ENCODE measurements at places on chromosomes 7 and 10.
A peak's percentile ranks its signal among the peaks of the same experiment; 100 is the strongest.

DNA sequence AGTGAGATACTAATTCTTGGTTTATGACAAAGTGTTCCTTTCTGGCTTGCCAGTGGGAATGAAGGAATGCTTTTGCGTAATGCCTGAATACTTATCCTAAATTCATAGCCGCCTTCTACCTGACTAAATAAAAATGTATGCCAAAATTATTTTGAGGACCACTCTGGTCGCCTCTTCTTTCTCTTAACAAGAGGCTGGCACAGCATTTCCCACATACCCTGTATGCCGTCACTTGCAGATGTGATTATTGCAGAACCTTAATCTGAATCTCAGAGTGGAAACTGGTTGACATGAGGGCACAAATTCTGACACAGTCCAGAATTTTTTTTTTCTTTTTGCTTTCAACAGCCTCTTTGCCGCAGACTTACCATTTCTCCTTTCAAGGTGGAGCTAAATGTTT lies 124.6 kb upstream of the GLCCI1 start:
- no peak for DNase-seq

- DNase-seq: peak; percentile 13
These were observed 178.0 kb downstream of the JAZF1 start for GRCh38 chr7:28002638-28003037.

DNA sequence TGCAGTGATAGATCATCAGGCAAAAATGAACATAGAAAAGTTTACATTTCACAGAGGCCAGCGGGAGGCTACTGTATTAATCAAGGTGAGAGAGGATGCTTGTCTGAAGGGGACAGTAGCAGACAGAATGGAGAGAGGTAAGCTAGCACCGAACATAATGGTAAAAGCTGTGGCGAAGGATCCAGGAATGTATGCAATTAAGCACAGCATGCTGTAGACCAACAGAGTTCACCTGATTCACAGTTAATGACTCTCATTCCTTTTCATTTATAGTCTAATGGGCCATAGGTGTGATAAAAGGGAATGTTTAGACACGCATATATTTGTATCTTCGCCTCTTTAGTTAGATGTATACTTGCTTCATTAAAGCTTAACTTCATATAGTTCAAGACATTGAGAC lies 150.9 kb upstream of the MBL2 start:
- no peak for DNase-seq

GRCh38 chr10:96846926-96847325 lies 14.8 kb downstream of the LCOR start:
- no peak for DNase-seq

DNA sequence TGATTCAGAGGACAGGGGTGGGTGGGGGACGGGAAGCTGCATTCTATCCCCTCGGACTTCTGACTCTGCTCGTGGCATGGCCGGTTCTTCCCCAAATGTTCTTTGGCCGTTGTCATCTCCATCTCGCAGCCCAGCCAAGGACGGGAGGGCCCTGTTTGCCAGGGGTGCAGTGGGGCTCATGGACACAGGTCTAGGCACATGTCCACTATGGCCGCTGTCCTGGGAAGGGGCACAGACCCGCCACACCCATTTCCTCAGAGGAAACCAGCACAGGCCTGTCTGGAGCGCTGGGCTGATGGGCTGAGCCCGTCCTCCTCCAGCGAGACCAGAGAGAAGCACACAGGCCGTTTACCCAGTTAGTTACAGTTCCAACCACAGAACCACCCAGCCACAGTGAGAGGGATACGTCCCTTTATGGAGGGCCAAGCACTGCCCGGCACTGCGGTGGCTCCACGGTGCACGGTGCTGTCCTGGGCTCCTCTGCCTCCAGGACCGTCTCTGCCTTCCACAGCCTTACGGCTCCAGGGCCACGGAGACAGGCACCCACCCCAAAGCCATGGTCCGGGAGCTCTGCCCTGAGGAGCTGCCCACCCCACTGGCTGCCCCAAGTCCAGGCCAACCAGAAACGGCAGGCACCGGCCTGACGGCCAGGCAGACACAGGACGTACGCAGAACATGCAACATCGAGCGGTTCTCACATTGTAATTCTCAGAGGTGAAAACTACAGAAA lies 20.2 kb downstream of the DPYSL4 start:
- no peak for DNase-seq

GRCh38 chr7:888081-889024 lies 12.0 kb downstream of the GET4 start:
- DNase-seq: no peak

Measured in iPS DF 6.9 (cell line).